ENCODE measurements at places on chromosomes 11 and 22.

DNA sequence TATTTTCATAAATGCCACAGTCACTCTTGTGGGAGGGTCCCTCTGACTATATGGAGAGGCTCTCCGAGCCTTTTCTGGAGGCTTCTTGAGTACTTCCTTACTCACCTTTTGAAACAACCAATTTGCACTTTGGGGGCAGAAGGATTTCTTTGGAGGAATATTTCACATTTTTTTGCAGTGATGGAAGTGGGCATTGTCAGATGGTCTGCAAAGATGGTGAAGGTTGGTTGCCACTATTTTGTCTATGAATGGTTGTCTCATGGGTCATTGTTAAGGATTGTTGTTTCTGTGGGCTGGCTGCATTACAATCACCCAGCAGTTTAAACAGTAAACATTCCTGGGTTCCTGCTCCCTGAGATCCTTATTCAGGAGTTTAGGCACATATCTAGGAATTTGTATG lies 388.2 kb downstream of the TMEM135 start:
- no peak for DNase-seq

GRCh38 chr11:57167125-57167846 lies 14.5 kb upstream of the LRRC55 start:
- DNase-seq, result no peak

- DNase-seq, result no peak
Measured at GRCh38 chr11:640021-640706, 3.1 kb downstream of the DRD4 start.

DNA sequence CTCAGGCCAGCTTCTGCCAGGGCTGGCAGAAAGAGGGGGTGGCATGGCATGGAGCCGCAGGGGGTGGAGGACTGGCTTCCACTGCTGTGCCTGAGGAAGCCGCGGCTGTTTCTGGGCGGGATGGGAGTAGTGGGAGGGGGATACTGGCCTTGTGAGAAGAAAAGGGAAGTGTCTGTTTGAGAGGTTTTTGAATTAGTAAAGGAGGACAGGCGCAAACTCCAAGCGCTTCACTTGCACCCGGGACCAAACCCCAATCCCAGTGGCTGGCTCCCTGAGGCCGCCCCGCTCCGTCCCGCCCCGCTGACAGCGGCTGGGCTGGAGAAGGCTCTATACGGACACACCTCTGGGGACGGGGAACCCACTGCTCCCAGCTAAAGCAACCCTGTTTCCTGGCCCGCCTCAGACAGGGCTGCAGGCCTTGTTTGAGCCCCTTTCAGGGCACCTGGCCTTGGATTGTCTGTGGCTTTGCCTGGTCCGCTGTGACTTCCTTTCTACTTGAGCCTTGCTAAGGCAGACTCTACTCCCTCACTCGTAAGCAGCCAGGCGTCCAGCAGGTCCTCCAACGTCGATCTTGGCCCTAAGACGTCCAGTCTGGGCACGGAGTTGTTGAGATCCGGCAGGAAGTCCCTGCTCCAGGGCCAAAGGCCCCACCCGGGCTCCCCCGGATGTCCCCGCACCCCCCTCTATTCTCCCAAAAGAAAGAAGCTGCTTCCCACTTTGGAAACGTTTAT lies 2.2 kb downstream of the APOA1 start:
- peak; percentile 37 for DNase-seq

All from iPS-NIHi11 (cell line).